ENCODE measurements at places on chromosomes 1 and 21. TPM values are rescaled to one million over a fixed set of nuclear protein-coding genes. Genes with fewer than 3 reads are reported as not detected.

LCE3E gene
- not detected for total RNA-seq

HMCN1 gene
- 16.5 TPM for total RNA-seq

LCE1F gene
- not detected for total RNA-seq

ADGRL4 gene
- total RNA-seq = 11.8 TPM

CCDC190 gene
- 0.20 TPM for total RNA-seq

KCNK1 gene
- 12.9 TPM for total RNA-seq

IL23R gene
- 0.20 TPM for total RNA-seq

GPX7 gene
- total RNA-seq = 85.6 TPM

JUN gene
- 151 TPM for total RNA-seq

IRF6 gene
- total RNA-seq = 0.99 TPM

HSF2BP gene
- 1.4 TPM for total RNA-seq

ILF2 gene
- 155 TPM for total RNA-seq

TRAF3IP3 gene
- total RNA-seq = 1.1 TPM

MIXL1 gene
- 0.22 TPM for total RNA-seq

CFHR3 gene
- total RNA-seq = 0.30 TPM

FCRL5 gene
- 0.20 TPM for total RNA-seq

FNDC5 gene
- 44.9 TPM for total RNA-seq

SPRR2E gene
- total RNA-seq = not detected

ASTN1 gene
- total RNA-seq = 33.4 TPM

AMY1A gene
- total RNA-seq = not detected

RGS13 gene
- 0.10 TPM for total RNA-seq

CXADR gene
- total RNA-seq = 81.1 TPM

VTCN1 gene
- total RNA-seq = 0.50 TPM

SLC2A5 gene
- total RNA-seq = 5.2 TPM

STPG1 gene
- total RNA-seq = 10.9 TPM

ITLN2 gene
- total RNA-seq = 0.20 TPM

KRTAP21-2 gene
- total RNA-seq = not detected

RPTN gene
- total RNA-seq = not detected

FAM72C gene
- 1.2 TPM for total RNA-seq

SPRR2D gene
- not detected for total RNA-seq

TCHH gene
- total RNA-seq = 0.06 TPM

ZNF593OS gene
- total RNA-seq = not detected

BEST4 gene
- total RNA-seq = 1.3 TPM

LPGAT1 gene
- total RNA-seq = 73.0 TPM

RGS18 gene
- 1.5 TPM for total RNA-seq

RIPPLY3 gene
- 0.39 TPM for total RNA-seq

ARHGEF2 gene
- 62.1 TPM for total RNA-seq

PLA2G2C gene
- total RNA-seq = not detected

ROR1 gene
- total RNA-seq = 16.5 TPM

LYPLAL1 gene
- total RNA-seq = 54.8 TPM

SPRR5 gene
- total RNA-seq = not detected

OR2C3 gene
- total RNA-seq = 0.17 TPM

DNAH14 gene
- total RNA-seq = 54.0 TPM

WDR3 gene
- total RNA-seq = 26.0 TPM

CELA3A gene
- total RNA-seq = not detected

RPS6KA1 gene
- total RNA-seq = 11.8 TPM

TFF2 gene
- total RNA-seq = not detected

SPRR2A gene
- not detected for total RNA-seq

FLVCR1 gene
- 30.5 TPM for total RNA-seq

GBP6 gene
- total RNA-seq = 0.50 TPM

LYPD8 gene
- not detected for total RNA-seq

NTPCR gene
- total RNA-seq = 31.2 TPM

KLHDC9 gene
- 10.0 TPM for total RNA-seq

LRRIQ3 gene
- total RNA-seq = 1.9 TPM

CLCA1 gene
- 0.10 TPM for total RNA-seq

VHLL gene
- 0.50 TPM for total RNA-seq

CELA2A gene
- not detected for total RNA-seq

SLC30A2 gene
- 0.11 TPM for total RNA-seq

All from spinal cord (tissue), 10 donors.